Muscle of back (tissue), 13 donors: ENCODE measurements at places on chromosomes 4 and X.

DNA sequence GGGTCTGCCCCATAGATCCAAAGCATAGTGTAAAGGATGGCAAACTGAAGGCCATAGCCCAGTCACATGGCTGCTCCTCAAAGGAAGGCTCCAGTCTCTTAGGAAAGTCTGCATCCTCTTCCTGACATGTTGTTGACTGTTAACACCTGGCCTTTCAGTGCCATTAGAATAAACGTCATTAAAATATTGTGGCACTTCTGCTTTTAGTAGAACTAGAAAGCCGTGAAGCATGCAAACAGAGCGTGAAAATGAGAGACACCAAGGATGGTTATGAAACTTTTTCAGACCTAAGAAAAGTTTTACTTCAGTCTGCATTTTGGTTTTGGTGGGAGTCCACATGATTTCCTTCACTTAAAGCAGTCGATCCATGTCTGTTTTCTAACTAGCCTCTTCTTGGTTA lies 41.1 kb upstream of the AFF2 start:
- no peak for DNase-seq

DNA sequence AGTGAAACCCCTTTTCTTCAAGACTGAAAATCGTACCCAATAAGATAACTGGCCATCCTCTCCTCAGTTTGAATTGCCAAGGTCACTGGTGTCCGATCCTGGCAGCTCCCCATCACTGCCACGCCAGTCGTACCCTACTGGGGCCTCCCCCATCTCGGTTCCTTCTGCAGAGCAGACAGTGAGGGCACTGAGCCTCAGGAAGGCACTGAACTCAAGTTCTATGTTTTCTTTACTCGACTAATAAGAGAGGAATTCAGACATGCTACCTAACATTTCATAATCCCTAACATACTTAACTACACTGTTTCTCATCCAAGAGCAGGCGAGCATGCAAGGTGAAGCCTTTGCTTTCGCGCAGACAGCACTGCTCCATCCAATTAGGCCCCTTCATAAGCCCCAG lies 23.4 kb downstream of the ZFYVE28 start:
- DNase-seq = no peak

GRCh38 chr4:3657902-3658529 lies 108.2 kb upstream of the ADRA2C start:
- DNase-seq = peak; percentile 34

GRCh38 chrX:49272421-49272820 lies 2.8 kb downstream of the PPP1R3F start:
- no peak for DNase-seq

GRCh38 chr4:1293531-1293941 lies 3.8 kb downstream of the MAEA start:
- DNase-seq = no peak

DNA sequence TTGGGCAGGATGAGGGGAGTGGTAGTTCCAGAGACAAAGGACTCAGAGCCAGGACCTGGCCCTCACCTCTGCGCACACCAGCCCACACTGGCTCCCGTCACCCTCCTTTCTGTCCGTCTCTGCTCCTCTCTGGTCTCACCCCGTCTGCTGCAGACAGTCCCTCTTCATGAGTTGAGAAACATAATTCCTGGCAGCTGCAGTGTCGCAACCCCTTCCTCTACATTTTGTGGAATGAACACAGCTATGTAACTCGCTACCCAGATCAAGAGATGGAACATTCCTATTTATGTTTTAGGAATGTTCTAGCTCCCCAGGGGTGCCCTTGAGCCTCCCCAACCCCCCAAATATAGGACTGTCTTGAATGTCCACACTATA lies 59.3 kb downstream of the SHROOM2 start:
- DNase-seq = no peak

DNA sequence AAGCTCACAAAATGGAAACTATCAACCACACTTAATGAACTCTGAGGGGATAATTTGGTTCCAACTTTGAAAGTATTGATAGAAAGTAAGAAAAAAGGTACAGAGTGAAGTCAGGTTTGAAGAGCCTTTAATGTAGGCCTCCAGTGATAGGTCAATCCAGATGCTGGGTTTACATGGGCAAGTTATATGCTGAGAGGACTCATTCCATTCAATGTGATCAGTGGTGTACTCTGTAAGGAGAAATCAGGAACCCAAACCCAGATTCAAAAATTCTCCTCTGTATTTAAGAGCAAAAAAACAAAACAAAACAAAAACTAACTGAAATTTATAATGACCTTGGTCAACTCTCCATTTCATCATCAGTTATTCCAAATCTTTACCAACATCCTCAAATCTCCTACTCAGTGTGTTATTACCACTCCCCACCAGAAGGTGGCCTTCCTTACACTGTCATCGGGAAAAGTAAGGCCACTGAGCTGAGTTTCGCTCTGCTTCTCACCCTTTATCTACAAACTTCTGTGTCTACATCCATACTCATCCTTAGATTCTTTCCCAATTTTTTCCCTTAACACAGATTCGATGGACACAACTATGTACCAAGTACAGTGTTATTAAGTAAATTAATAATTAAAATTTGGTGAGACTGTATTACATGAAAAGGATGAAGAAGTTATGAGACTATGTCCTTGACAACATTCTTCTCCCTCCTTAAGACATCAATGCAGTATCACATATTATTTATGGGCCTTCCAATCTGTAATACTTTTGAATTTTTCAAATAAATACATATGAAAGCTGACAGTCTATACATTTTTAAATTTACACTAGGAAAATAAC lies 88.3 kb downstream of the ZAR1 start:
- DNase-seq = peak; percentile 81

GRCh38 chrX:101411984-101412383 lies 4.0 kb downstream of the HNRNPH2 start:
- DNase-seq = no peak

DNA sequence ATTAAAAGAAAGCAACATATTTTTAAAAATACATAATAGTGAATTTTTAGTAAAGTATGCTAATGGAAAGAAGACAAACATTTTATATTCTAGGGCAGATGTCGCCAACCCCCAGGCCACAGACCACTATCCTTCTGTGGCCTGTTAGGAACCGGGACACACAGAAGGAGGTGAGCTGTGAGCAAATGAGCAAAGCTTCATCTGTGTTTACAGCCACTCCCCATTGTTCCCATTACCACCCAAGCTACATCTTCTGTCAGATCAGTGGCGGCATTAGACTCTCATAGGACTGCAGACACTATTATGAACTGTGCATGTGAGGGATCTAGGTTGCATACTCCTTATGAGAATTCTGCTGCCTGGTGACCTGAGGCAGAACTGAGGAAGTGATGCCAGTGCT lies 37.0 kb upstream of the FAT4 start:
- no peak for DNase-seq

DNA sequence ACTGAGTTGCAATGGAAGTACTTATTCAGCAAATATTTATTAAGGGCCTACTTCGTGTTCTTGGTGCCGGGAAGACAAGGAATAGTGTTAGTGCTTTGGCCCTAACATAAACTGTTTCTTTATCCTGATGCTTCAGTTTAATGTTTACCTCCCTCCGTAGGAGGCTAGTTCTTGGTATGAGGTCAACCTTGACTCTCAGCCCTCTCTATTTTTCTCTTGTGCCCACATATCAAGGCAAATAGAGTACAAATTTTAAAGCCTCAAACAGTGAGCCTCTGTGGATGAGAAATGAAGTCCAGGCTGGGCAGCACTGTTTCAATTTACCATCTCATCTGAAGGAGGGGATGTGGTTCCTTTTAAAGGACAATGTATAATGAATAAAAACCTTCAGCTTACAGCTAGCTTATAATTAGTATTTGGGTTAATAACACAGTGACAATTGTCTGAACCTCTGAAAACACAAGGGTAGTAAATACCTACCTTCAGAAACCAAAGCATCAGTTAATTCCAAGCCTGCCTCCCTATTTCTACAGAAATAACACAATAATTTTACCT lies 68.5 kb downstream of the SH3RF1 start:
- no peak for DNase-seq

GRCh38 chrX:140507982-140508305 lies 3.1 kb upstream of the SOX3 start:
- peak; percentile 17 for DNase-seq

GRCh38 chr4:7661846-7662506 lies 227.2 kb upstream of the PSAPL1 start:
- no peak for DNase-seq

DNA sequence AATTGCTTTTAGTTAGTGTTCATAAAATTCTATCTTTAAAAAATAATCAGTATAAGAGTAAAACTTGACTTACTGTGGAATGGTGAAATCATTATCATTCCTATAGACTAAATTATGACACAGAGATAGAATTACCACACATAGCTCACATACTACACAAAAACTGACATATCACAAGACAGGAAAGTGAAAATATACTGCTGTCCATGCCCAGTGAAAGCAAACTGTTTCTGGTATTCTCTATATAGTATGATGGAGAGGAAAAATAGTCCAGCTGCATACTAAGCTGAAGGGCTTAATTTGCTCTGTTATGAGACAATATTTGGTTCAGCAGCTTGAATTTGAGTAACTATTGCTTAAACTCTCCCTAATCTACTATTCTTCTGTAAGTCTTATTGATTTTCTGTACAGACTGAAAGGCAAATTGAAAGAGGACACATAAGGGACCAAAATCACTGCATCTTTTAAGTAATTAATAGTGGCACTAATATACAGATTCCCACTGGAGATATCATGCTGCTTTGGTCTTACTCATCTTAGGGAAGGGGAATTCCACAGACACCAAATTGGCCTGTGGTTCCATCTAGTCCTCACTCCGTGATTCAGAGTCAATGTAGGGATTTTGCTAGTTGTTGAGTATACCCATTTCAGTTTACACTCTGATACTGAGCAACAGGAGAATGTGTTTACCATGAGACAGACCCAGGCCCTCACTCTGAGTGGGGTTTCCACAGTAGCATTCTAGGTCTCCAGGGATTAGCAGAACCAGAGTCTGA lies 47.4 kb upstream of the AGA start:
- no peak for DNase-seq

- no peak for DNase-seq
Measured at GRCh38 chr4:169361756-169362155, 91.0 kb upstream of the SH3RF1 start.

GRCh38 chrX:86171366-86171765 lies 23.1 kb downstream of the DACH2 start:
- DNase-seq = no peak

GRCh38 chrX:4656419-4656818 lies 943.0 kb upstream of the PRKX start:
- DNase-seq = no peak

GRCh38 chrX:53544936-53545335 lies 110.8 kb upstream of the HSD17B10 start:
- no peak for DNase-seq

DNA sequence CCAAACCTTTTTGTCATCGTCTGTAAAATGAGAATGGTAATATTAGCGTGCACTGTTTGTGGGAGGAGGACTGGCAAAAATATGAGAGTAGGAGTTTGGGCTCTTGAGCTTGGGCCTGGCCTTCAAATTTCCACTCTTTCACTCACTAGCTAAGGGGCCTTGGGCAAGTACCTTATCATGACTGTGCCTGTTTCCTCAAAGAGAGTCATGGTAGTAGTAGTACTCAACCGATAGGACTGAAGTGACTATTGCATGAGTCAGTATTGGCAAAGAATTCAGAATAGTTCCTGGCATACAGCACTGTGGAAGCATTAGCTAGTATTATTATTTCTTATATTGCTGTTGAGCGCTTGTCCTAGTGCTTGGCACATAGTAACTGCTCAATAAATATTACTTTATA lies 16.0 kb upstream of the RBM3 start:
- no peak for DNase-seq

- DNase-seq = no peak
Measured at GRCh38 chrX:34972206-34972605, 29.6 kb downstream of the FAM47B start.

GRCh38 chr4:84894621-84895020 lies 71.9 kb downstream of the WDFY3 start:
- DNase-seq = no peak

- DNase-seq = no peak
Measured at GRCh38 chrX:21873063-21873775, 17.4 kb downstream of the YY2 start.

DNA sequence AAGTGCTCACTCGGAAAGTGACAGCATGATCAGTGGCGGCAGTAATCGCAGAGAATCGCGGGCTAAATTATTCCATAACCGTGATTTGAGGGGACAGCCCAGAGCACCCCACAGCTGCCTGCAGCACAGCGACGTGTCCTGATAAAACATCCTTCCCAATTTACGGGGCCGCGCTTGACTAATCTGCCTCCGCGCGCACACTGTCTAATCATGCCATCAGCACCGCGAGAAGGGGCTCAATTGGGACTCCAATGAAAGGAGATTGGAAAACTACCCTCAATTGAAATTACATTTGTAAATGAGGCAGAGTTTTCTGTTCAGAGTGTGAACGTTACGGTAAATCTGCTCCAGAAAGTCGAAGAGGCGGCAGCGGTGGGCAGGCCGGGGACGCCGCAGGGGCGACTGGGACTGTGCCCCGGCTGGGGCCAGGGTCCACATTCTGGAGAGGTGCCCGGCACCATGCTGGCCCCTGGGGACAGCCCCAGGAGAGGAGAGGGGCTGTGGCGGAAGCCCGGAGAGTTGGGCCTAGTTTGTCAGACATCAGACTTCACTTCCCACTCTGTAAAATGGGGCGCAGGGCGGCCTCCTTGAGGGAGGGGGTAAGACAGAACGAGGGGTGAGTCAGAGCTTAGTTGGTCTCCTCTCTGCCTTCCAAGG lies 107.7 kb downstream of the FAM53A start:
- no peak for DNase-seq

GRCh38 chr4:83546786-83547185 lies 10.9 kb downstream of the GPAT3 start:
- no peak for DNase-seq

DNA sequence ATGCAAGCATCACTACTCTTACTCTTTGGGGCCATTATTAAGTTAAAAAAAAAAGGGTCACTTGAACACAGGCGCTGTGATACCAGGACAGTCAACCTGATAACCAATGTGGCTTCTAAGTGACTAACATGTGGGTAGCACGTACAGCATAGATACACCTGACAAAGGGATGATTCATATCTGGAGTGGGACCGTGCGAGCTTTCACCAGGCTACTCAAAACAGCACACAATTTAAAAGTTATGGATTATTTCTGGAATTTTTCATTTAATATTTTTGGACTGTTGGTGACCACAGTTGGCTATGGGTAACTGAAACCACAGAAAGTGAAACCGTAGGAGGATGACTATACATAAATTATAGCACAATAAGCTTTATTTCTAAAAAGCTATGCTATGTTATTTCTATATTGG lies 113.8 kb upstream of the STIM2 start:
- no peak for DNase-seq

GRCh38 chr4:163681208-163681821 lies 186.8 kb downstream of the TMA16 start:
- peak; percentile 14 for DNase-seq

DNA sequence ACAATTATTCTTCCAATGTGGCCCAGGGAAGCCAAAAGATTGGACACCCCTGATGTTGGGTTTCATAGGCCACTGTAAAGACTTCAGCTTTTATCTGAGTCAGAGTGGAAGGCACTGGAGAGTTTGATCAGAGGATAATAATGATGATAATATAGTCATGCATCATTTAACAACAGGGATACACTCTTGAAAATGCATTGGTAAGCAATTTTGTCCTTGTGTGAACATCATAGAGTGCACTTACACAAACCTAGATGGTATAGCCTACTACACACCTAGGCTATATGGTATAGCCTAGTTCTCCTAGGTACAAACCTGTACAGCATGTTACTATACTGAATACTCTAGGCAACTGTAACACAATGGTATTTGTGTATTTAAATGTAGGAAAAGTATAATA lies 70.5 kb downstream of the COQ2 start:
- DNase-seq = no peak
